ENCODE measurements at places on chromosomes 13 and 19.

GRCh38 chr13:21037656-21038055 lies 23.7 kb downstream of the LATS2 start:
- DNase-seq, result no peak

DNA sequence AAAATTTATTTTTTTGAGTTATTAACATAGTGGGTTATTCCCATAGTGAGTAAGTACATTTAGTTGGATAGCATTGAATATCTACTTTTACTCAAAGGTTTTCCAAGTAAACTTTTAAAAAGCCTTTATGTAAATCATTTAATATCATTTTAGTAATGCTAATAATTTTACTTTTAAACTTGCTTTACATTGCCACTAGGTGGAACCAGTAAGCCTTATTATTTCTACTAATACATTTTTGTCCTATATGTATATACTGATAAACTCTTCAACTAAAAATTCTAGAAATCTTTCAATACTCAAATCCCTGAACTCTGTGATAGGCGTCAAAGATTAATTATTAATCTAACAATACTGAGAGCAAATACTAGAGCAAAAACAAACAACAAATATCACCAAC lies 1709.2 kb upstream of the PCDH20 start:
- DNase-seq, result no peak

GRCh38 chr13:94234738-94235137 lies 244.7 kb downstream of the DCT start:
- DNase-seq, result no peak

GRCh38 chr13:87736849-87737385 lies 65.7 kb downstream of the SLITRK5 start:
- no peak for DNase-seq

Measured in GDM1 (cell line).